Amniotic stem cell (primary cell): ENCODE measurements at places on chromosomes 16 and 17.

- DNase-seq = no peak
Observed at GRCh38 chr17:6641247-6641863, 495 bp downstream of the TXNDC17 start.

- no peak for DNase-seq
Observed at GRCh38 chr16:74113545-74113944, 183.1 kb upstream of the PSMD7 start.

DNA sequence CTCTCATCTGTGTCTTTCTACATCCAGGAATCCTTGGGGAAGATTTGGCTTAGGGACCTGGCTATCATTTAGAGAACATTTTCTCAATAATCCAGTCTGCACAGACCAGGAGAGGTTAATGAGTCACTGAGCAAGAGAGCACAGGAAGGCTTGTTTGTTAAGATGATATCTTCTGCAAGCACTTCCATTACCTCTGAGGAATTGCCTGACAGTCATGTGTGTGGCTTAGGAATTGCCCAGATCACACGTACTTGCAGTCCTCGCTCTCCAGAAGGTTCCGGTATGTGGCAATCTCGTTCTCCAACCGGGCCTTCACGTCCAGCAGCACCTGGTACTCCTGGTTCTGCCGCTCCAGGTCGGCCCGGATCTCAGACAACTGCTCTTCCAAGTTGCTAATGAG, 3.3 kb downstream of the KRT37 start:
- no peak for DNase-seq

DNA sequence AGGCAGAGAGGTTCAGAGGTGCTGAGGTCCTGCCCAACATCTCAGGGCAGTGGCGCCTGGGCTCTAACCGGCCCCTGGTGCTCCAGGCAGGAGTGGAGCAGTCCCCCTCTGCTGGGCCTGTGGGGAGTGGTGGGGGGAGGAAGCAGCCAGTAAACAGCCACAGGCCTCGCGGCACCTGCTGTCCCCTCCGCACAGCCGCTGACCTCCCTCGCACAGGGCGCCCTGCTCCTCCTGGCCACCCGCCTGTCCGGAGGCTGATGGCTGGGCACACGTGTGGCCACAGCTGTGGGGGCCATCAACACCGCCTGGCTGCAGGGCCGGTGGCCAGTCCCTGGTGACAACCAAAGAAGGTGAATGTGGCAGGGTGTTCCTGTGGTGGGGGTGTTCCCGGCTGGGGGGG, 36.8 kb upstream of the PABPN1L start:
- DNase-seq = no peak

GRCh38 chr17:79874329-79874981, 35.2 kb upstream of the CBX4 start:
- DNase-seq = no peak

GRCh38 chr16:11914210-11915113, 1.3 kb downstream of the GSPT1 start:
- no peak for DNase-seq

GRCh38 chr17:64005734-64006167, 7.6 kb downstream of the PRR29 start:
- DNase-seq = no peak

DNA sequence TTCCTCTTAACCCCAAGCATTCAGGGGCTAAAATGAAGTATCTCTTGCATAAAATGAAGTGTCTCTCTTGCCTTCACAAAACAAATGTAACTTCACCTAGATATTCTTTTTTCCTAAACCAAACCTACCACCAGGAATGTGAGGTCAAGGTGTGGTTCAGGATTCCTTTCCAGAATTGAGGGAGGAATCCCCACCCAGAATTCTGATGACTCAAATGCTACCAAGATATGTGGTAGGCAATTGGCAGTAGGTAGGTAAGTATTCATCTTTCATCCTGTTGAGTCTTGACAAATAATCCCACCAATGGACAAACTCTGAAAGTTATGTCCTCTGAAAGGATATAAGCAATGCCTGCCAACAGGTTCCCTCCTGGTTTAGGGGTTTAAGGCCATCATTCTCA, 26.2 kb downstream of the TRIM16 start:
- DNase-seq = no peak

DNA sequence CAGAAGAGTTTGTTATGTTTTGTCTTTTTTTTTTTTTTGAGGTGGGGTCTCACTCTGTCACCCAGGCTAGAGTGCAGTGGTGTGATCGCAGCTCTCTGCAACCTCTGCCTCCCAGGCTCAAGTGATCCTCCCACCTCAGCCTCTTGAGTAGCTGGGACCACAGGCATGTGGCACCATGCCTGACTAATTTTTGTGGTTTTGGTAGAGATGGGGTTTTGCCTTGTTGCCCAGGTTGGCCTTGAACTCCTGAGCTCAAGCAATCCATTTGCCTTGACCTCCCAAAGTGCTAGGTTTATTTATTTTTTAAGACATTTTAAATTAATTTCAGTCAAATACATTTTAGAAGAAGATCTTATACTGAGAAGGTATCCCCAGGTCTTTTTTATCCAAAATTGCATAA, 366.7 kb downstream of the KCNJ2 start:
- DNase-seq = no peak

GRCh38 chr16:85606904-85607303, 6.2 kb upstream of the GSE1 start:
- no peak for DNase-seq

DNA sequence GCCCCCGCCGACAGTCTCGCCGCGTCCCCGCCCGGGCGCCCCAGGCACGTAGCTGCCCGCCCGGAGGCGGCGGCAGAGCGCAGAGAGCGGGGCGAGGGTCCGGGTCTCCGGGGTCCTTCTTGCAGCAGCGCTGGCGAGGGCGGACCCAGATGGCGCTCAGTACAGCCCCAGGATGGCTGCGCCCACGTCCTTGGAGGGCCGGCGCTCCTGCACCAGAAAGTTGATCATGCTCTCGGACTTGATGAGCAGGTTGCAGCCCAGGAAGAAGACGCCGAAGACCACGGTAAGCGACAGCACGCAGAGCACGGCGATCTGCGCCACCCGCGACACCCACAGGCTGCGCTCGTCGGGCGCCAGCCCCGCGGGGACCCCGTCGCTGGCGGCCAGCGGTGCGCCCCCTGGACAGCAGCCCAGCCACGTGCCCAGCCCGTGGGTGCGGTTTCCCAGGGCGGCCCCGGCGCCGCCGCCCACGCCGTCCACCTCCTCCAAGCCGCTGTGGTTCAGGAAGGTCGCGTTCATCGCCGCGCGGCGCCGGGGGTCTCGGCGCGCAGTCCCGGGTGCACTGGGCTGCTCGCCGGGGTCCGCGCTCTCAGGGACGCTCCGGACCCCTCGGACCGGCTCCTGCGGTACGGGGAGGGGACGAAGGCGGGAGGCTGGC, 435 bp downstream of the RPRML start:
- DNase-seq = no peak

GRCh38 chr16:3348547-3349167, 7.0 kb upstream of the OR2C1 start:
- no peak for DNase-seq

GRCh38 chr16:53913099-53913870, 209.3 kb downstream of the FTO start:
- no peak for DNase-seq

DNA sequence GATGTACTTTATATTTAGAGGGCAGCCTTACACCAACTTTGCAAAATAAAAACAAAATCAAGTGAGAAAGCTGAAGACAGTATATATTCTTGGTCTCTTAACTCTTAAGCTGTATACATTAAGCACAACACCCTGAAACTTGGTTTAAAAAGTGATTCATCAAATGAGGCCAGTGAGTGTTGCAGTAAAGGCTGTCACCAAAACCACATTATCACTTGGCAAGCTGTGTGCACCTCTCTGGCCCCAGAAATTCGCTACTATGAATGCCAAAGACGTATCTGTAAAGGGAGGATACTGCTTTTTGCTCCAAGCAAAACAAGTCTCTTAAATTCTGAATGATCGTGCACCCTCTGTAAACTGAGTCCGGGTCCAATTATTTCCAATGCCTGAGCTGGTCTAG, 163.9 kb downstream of the ZFHX3 start:
- DNase-seq = no peak

DNA sequence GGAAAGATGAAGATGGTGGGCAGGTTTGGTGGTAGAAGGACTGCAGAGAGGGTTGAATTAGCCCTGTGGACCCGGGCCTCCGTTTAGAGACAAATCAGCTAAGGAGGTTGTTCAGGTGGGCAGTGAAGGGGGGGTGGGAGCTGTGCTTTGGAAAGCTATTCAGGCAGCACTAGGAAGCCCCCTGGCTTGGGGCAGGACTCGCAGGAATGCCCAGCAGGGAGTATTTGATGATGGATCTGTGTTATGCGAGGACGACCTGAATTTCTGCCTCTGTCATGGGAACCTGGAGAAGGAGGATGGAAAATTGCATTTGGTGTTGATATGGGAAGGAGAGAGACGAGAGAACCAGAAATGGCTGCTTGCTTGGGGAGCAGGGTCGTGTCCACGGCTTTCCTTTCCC, 3.5 kb downstream of the SPDYE4 start:
- no peak for DNase-seq

DNA sequence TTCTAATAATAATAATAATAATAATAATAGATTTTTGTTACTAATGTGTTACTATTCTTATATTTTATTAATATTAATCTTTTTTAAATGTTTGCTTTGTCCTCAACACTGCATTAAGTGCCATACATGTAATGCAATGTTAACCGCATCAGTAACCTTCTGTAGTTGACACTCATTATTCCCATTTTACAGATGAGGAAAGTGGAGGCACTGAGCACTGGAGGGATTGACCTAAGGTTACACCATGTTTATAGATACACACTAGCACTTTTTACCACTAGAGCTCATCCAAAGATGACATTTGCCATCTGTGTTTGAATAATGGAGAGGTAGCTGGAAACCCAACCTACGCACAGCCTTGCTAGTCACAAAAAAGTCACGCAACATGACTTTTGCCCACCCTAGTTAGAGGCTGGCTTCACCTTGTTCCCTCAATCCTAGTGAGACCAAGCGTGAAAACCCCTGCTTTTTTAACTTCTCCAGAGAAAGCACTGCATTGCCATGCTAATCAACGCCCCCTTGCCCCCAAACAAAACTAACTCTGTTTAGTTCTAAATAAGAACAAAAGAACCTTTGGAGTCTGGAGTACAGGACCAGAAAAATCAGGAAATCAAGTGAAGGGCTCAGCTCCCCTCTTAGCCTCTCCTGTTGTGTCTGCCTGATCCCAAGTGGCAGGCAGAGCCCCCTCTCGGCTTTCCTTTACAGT, 2.3 kb downstream of the ARSG start:
- DNase-seq = no peak
